CD4-positive, alpha-beta T cell treated with Interferon alpha-2 for 1 hour (primary cell): ENCODE measurements at places on chromosomes 1 and 21.

- no peak for DNase-seq
Measured at GRCh38 chr1:18549906-18550305, 69.2 kb downstream of the KLHDC7A start.

- DNase-seq, result no peak
Measured at GRCh38 chr1:36303244-36303643, 2.9 kb upstream of the SH3D21 start.

DNA sequence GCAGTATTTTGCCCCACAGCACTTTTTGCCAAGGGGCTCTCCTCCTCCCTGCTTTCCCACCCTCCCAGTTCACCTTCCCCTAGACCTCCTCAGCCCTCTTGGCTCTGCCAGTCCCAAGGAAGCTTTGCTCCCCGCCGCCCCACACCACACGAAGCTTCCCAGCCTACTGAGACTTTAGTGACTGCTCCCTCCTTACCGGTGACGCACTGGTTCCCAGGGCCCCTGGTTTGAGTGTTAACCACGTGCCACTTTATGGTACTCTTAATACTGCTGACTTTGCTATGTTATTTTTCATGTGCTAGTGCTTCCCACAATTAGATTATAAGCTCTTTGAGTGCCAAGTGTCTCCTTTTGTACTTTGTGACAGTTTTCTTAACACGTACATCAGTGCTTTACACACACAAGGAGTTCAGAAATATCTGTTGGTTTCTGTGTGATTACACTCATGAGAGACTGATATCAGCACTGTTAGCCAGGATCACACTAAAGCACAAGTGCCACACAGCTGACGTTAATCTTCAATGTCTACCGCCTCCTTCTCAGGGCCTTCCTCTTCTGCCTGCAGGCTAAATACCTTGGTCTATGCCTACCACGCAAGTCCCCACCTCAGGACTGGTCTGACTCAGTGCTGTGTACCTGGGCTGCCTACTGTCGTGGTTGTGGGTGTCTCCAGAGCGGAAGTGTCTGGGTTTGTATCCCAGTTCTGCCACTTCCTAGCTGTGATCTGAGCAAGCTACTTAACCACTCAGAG, 61.0 kb downstream of the DNTTIP2 start:
- DNase-seq, result no peak

DNA sequence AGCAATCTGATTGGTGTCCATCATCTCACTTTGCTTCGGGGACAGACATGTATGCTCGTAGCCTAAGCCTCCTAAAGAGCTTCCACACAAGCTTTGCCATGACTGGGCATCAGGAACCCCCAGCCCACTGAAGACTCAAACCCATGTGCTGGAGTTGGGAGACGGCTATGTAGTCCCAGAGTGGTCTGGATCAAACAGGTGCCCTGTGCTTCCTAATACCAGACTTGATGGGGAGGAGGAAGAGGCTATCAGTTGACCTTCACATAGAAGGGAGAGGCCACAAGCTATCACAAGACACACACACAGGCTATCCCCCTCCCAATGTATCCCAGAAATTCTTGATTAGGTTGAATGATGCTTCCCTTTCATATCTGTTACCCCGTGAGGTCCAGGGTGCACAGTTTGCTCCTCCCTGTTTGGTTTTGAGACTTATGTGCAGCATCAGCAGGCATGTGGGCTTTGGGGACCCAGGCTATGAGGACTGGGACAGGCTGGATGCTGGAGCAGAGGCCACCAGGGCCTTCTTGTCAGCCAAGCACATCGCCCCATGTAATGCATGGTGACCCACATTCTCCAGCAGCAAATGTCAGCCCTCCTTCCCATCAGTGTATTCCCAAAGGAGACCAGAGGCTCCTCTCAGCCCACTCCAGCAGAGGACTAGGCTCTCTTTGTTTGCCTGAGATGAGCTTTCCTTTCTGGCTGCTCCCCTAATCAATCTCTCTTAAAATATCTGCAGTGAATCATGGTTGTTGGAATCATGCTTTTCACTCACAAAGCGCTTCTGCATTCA, 159.8 kb downstream of the GRIK3 start:
- no peak for DNase-seq

DNA sequence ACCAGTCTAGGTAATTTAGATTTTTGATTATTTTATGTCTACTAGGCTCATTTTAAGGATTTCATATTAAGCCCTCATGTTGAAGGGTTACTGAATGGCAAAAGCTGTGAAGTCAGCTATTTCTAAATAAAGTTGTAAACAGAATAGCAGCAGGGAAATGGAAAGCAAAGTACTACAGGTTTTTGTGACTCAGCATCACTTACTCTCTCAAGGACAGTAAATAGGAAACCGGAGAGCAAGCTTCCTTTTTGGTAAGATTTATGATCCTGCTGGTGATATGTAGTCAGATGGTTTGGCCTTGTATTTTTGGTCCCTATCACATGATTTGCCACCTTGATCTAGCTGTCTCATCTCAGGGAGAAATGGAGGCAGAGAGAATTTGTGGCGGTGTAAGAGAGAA, 226.0 kb downstream of the RPS6KC1 start:
- no peak for DNase-seq

- DNase-seq, result no peak
Measured at GRCh38 chr1:169896013-169896412, 2.3 kb upstream of the SCYL3 start.

DNA sequence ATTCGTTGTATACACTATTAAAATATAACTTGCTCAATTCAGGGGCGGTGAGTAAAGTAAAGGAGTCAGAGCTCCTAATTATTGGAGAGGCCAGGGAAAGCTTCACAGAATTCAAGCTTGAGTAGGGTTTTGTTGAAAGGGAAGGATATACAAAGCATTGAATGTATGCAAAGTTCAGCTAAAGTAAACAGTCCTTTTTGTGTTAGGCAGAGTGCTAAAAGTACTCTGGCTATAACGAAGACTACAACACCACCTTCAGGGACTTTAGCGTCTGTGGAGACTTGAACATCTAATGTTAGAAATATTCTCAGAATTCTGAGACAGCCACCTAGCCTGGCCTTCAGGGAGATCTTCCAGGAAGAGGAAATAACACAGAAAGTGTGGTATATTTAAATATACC, 1.1 kb downstream of the FALEC start:
- DNase-seq, result peak; percentile 16

DNA sequence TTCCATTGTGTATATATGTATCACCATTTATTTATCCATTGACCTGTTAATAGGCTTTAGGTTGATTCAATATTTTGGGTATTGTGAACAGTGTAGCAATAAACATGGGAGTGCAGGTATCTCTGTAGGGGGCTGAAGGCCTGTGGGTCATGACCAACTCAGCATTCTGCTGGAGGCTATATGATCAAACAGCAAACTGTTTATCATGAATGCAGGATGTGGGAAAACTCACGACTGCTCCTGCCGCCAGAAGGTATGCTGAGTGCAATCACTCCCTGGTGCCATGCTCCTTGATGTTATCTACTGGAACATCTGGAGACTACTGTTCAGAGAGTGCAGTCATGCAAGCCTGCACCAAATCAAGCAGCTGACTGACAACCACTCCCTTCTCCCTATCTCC, 275.2 kb downstream of the COL11A1 start:
- no peak for DNase-seq

DNA sequence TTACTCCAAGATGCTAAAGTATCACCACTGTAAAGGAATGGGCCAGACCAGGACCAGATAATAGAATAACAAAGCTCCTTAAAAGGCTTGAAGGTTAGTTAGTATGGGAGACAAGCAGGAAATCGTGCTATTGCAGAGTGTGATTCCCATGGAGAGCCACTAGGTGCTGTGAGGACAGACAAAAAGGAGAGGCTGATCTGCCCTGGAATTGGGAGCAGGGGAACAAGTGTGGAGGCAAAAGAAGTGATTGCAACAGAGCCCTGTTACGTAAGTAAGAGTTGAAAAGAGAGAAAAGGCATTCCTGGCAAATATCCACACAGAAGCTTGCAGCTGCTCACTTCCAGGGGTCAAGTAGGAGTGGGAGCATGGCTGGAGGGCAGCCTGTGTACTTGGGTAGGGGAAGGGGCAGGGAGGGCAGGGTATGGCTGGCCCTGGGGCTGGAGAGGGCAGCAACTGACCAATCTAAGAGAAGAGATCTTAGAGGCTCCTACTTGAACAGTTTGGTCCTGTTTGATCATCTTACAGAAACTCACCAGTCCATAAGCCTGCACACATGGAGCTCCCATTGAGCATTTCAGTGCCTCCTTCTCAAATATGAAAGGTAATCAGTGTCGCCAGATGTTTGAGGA, 207.7 kb upstream of the GJB5 start:
- DNase-seq, result no peak

- DNase-seq, result no peak
Measured at GRCh38 chr1:58886611-58887010, 102.8 kb upstream of the JUN start.
